Esophagus muscularis mucosa (tissue), 4 donors: ENCODE measurements at places on chromosomes 6 and 20. TPM values are rescaled to one million over a fixed set of nuclear protein-coding genes. Genes with fewer than 3 reads are reported as not detected.

GRCh38 chr20:19706463-19706862 is 51.6 kb upstream of the RIN2 start:
- no peak for DNase-seq
- no peak overlapping the region for H3K4me3 ChIP-seq
- H3K4me1 ChIP-seq, result peaks cover 17% of the 10 kb centered on the region
- H3K27me3 ChIP-seq, result no peaks in the 10 kb centered on the region
- no peaks in the 10 kb centered on the region for H3K36me3 ChIP-seq

GRCh38 chr20:58209652-58210397 is 18.6 kb downstream of the ANKRD60 start:
- no peak overlapping the region for H3K27ac ChIP-seq
- H3K27me3 ChIP-seq, result no peaks in the 10 kb centered on the region
- H3K4me1 ChIP-seq, result peaks cover 8% of the 10 kb centered on the region
- DNase-seq, result peak; percentile 93
- no peak overlapping the region for H3K4me3 ChIP-seq

GRCh38 chr20:35146299-35146919 is 727 bp downstream of the EDEM2 start:
- H3K36me3 ChIP-seq, result peaks cover 7% of the 10 kb centered on the region
- no peaks in the 10 kb centered on the region for H3K27me3 ChIP-seq
- H3K4me3 ChIP-seq, result peak overlapping the region; percentile 83

Gene TTK
- total RNA-seq, result 0.83 TPM

GRCh38 chr6:118980063-118980462 is 45.1 kb upstream of the MCM9 start:
- no peak for DNase-seq
- H3K27me3 ChIP-seq, result no peaks in the 10 kb centered on the region
- H3K36me3 ChIP-seq, result peaks cover 22% of the 10 kb centered on the region
- H3K4me1 ChIP-seq, result no peaks in the 10 kb centered on the region

Gene SCUBE3
- 3.3 TPM for total RNA-seq

- H3K27me3 ChIP-seq, result no peaks in the 10 kb centered on the region
- no peak overlapping the region for H3K4me3 ChIP-seq
- H3K4me1 ChIP-seq, result no peaks in the 10 kb centered on the region
- no peaks in the 10 kb centered on the region for H3K36me3 ChIP-seq
- DNase-seq, result no peak
- H3K27ac ChIP-seq, result no peak overlapping the region
These were observed 105.4 kb downstream of the PDE10A start for GRCh38 chr6:165557674-165558073.

DNA sequence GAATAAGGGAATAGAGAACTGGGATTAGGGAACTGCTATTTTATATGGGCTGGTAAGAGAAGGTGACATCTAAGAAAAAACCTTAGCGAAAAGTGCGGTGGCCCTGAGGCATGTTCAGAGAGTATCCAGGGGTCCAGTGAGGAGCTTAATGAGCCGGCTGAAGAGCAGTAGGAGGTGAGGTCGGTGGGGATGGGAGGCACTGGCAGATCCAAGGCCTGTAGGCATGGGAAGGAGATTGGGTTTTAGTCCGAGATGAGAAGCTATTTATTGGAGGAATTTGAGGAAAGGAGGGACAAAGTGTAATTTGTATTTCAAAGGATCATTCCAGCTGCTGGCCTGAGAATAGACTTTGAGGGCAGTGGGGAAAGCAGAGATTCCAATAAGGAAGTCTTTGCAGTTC is 123.8 kb downstream of the QKI start:
- no peaks in the 10 kb centered on the region for H3K36me3 ChIP-seq
- peaks cover 53% of the 10 kb centered on the region for H3K4me1 ChIP-seq

- DNase-seq, result no peak
- H3K27me3 ChIP-seq, result no peaks in the 10 kb centered on the region
- peaks cover 28% of the 10 kb centered on the region for H3K36me3 ChIP-seq
- H3K4me3 ChIP-seq, result peak overlapping the region; percentile 71
These were observed 2.6 kb downstream of the CTSZ start for GRCh38 chr20:59004493-59004762.

DNA sequence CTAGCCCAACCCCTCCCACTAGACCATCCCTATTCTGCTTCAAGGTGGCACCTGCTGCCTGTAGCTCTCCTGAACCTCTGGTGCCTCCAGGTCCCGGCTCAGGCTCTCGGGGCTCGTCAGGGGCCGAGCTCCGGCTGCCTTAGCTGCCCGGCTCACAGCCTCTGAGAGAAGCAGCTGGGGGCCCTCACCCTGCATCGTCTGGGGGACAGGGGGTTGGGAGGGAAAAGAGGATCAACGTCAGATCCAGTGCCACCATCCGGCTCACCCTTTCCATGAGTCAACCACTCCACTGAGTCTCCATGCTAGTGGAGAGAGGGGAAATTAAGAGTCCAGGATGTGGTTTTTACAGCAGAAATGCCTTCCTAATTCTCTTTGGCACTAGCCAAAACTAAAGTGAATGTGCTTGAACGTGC is 13.0 kb downstream of the BAG6 start:
- H3K27me3 ChIP-seq, result no peaks in the 10 kb centered on the region
- no peaks in the 10 kb centered on the region for H3K4me1 ChIP-seq
- DNase-seq, result no peak

GRCh38 chr20:24718696-24719095 is 230.4 kb upstream of the CST7 start:
- no peak overlapping the region for H3K4me3 ChIP-seq
- DNase-seq, result peak; percentile 86
- H3K27me3 ChIP-seq, result no peaks in the 10 kb centered on the region
- H3K4me1 ChIP-seq, result no peaks in the 10 kb centered on the region

- no peak overlapping the region for H3K27ac ChIP-seq
- DNase-seq, result no peak
- H3K36me3 ChIP-seq, result no peaks in the 10 kb centered on the region
- no peaks in the 10 kb centered on the region for H3K27me3 ChIP-seq
These were observed 700.5 kb downstream of the TENT5A start for GRCh38 chr6:81051952-81052351.

GRCh38 chr6:16140607-16141006 is 11.7 kb downstream of the MYLIP start:
- no peak for DNase-seq
- peaks cover 39% of the 10 kb centered on the region for H3K36me3 ChIP-seq
- peaks cover 49% of the 10 kb centered on the region for H3K4me1 ChIP-seq
- H3K4me3 ChIP-seq, result no peak overlapping the region
- no peak overlapping the region for H3K27ac ChIP-seq

Gene TOX2
- 35.3 TPM for total RNA-seq

DNA sequence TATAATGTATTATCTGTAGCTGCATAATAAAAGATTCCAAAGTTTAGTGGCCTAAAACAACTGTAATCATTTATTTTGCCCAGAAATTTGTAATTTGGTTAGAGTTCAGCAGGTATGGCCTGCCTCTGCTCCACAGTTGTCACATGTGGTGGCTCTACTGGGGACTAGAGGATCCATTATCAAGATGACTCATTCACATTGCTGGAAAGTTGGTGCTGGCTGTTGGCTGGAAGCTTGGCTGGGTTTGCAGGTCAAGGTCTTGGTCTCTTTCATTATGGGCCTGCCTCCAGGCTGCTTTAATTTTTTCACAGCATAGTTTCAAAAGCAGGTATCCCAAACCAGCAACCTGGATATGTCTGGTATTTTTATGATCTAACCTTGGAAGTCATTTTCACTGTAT is 17.6 kb downstream of the TRDN start:
- no peaks in the 10 kb centered on the region for H3K36me3 ChIP-seq
- H3K27me3 ChIP-seq, result no peaks in the 10 kb centered on the region
- DNase-seq, result no peak

DNA sequence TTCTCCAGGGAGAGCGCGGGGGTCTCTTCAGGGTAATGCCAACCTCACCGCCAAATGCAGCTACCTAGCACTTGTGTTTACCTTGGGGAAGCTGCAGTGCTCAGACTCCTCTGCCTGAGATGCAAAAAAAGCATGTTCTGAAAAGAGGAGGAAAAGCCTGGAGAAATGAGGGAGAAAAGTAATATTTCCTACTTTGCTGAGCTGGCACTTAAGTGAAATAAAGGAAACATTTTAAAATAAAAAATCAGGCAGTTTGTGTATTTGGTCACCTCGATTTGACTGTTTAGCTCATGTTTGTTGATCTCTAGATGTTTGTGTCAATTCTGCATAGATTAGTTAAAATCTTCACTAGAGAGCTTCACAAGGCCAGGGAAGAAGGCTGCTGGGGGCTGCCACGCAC is 487.2 kb downstream of the QKI start:
- peaks cover 6% of the 10 kb centered on the region for H3K4me1 ChIP-seq
- no peaks in the 10 kb centered on the region for H3K36me3 ChIP-seq
- no peak overlapping the region for H3K4me3 ChIP-seq
- H3K27ac ChIP-seq, result no peak overlapping the region

Gene IP6K3
- 1.8 TPM for total RNA-seq

- no peaks in the 10 kb centered on the region for H3K27me3 ChIP-seq
- H3K27ac ChIP-seq, result no peak overlapping the region
- H3K4me3 ChIP-seq, result no peak overlapping the region
- no peaks in the 10 kb centered on the region for H3K4me1 ChIP-seq
- DNase-seq, result no peak
These were observed 36.6 kb downstream of the NSFL1C start for GRCh38 chr20:1430004-1430451.

GRCh38 chr20:13915284-13915683 is 75.1 kb downstream of the SEL1L2 start:
- no peak for DNase-seq
- no peak overlapping the region for H3K27ac ChIP-seq
- H3K36me3 ChIP-seq, result no peaks in the 10 kb centered on the region
- no peak overlapping the region for H3K4me3 ChIP-seq

Gene SPDEF
- total RNA-seq, result not detected

Gene POFUT1
- 31.9 TPM for total RNA-seq

DNA sequence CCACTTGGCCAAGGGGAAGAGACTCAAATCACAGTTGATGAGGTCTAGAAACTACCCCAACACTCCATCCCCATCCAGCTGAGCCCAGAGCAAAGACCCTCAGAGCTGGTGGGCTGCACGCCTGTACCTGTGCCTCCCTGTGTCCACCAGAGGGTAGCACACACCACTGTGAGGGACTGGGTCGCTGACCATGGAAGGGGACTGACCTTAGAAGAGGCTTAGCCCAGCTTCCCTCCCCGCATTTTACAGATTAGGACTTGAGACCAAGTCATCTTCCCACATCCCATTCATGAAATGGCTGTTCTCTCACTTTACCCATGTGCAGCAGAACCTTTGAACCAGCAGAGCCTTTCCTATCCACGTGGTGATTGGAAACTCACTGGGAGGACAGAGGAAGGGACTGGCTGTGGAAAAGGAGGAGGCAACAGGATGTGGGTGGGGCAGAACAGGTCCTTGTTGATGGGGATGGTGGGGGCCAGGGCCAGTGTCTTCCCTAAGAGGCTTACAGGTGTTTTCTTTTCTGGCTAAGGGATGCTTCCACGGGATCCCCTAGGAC is 44.3 kb downstream of the CPXM1 start:
- H3K27me3 ChIP-seq, result peaks cover 35% of the 10 kb centered on the region
- H3K27ac ChIP-seq, result no peak overlapping the region
- no peak overlapping the region for H3K4me3 ChIP-seq
- no peak for DNase-seq

Gene RIPOR3
- total RNA-seq, result 6.1 TPM

GRCh38 chr6:3230900-3231246 is 3.4 kb upstream of the TUBB2B start:
- H3K4me3 ChIP-seq, result peak overlapping the region; percentile 75
- no peak for DNase-seq
- no peaks in the 10 kb centered on the region for H3K36me3 ChIP-seq

DNA sequence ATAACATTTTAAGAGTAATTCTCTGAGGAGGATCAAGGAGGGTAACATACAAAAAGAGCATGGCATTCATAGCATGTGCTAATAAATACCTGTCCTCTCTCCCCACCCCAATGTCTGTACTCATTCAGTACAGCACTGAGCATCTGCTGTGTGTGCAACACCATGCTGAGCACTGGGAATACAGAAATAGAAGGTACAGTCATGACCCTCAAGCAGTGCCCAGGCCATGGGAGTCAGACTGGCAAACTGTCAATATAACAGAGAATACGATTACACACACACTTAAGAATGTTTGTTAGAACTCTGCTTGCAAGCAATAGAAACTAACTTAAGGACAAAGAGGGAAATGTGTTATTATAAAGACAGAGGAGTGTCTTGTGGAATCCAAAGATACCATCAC is 24.7 kb upstream of the ZFAND3 start:
- H3K4me1 ChIP-seq, result peaks cover 14% of the 10 kb centered on the region
- no peaks in the 10 kb centered on the region for H3K36me3 ChIP-seq
- DNase-seq, result no peak
- no peak overlapping the region for H3K27ac ChIP-seq

DNA sequence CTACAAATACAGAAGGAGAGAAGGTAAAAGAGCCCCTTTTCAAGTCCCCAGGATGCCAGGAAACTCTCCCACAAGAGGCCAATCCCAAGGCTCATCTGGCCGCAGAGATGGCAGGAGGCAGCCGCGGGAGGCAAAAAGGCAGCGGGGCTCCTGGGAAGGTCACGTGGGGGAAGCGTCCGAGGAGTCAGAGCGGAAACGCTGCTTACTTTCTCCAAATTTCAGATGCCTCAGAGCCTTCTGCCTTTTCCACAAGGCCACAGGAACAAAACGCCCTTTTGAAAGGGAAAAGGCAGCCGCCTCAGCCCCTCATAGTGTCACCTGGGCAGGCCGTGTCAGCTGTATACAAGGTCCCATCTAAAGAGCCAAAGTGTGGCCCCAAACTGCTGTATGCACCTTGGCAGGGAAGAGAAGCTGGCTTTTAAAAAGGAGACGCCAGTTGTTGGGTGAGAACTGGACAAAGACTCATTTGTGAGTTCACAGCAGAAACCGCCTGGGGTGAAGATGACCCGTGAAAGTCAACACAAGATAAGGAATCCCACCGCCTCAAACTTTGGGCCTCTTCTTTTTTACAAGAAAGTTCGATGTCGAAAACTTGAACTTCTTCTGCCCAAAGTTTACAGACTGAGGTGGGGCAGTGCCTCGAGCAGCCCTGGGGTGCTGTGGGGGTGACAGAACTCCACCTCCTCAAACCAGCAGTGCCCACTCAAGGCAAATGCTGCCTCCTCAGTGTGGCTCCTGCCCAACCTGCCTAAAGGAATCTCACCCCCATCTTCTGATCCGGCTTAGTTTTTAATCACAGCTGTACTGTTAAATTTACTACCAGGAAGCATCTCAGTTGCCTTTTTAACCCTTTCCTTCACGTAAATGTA is 45.4 kb downstream of the EZR start:
- no peak for DNase-seq
- peaks cover 11% of the 10 kb centered on the region for H3K4me1 ChIP-seq
- no peak overlapping the region for H3K4me3 ChIP-seq
- H3K27ac ChIP-seq, result no peak overlapping the region
- H3K27me3 ChIP-seq, result no peaks in the 10 kb centered on the region

- DNase-seq, result peak; percentile 57
- H3K27me3 ChIP-seq, result no peaks in the 10 kb centered on the region
These were observed 81.0 kb downstream of the ERMARD start for GRCh38 chr6:169832247-169832948.
